MM.1S (cell line): ENCODE measurements at places on chromosomes 7 and 10.

DNA sequence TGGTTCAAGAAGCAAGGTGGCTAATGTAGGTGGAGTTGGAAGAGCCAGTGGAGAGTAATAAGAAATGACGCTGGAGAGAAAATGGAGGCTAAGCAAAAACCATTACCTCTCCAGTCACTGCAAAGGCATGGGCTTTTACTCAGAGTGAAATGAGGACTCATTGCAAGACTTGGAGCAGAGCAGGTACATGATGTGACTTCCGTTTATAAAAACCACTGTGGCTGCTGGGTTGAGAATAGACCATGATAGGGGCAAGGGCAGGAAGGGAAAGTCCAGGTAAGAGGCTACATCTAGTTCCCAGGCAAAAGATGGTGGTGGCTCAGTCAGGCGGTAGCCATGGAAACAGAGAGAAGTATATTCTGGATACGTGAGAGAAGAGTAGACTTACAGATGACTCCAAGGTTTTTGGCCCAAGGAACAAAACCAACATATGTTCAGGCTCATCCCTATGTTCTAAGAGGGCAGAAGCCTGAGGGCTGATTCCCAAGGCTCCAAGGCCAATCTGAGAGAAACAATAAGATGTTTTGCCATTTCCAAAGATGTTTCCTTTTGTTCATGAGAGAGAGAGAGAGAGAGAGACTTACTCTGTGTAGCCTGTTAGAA, 21.5 kb upstream of the PDE1C start:
- no peak for DNase-seq

GRCh38 chr7:142919656-142920055, 13.9 kb downstream of the TRPV5 start:
- DNase-seq, result no peak

GRCh38 chr10:132173185-132173584, 13.6 kb upstream of the DPYSL4 start:
- DNase-seq, result no peak

GRCh38 chr10:106424054-106424453, 740.5 kb downstream of the SORCS1 start:
- no peak for DNase-seq

DNA sequence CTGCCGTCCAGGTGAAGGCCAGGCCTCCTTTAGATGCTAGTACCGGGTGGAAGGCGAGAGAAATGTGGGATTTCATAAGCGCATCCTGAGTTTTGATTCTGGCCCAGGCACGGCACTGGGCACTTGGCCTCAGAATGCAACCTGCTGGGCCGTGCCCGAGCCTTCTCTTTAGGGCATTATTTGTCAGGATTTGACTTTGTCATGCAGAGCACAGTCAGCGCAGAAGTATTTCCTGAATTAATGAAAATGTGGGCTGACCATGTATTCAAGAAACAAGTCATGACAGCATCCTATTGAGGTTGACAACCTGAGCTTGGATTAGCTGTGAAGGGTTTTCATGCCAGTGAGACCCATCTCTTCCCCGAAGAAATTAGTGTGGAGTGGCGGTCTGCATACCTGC, 34.4 kb downstream of the RCC1L start:
- no peak for DNase-seq

- DNase-seq, result peak; percentile 67
These were observed 59.8 kb upstream of the TES start for GRCh38 chr7:116150588-116150987.

DNA sequence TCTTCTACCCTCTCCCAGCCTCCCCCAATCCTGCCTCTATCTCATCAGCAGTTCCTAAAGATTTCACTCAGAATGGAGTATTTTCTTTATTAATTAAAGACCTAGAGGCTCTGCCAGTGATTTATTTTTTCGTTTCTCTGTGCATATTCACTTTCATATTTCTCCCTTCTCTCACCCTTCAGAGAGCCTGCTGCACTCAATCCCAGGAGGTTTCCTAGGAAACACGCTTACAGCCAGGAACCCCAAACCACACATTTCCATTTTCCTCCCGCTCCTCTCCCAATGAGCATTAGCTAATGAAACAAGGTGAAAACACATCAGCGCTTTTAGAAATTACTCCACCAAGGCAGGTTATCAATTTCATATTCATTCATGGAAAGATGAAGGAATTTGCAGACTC, 180.2 kb downstream of the FRMD4A start:
- no peak for DNase-seq

DNA sequence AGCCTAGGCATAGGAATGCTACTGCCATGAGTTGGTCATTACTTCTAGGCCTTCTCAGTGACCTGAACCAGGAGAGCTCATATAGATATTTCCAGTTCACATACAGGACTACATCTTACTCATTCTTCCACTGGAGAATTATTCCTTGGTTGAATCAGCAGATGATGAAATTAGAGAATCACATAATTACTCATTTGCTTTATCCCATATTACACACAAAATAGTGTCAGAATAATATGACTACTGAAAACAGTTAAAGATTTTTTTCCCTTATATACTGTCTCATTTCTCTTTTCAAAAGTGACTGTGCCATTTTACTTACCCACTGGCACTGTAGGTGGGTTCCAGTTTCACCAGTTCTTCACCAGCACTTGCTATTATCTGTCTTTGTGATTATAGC, 18.5 kb downstream of the BMS1 start:
- DNase-seq, result no peak

- no peak for DNase-seq
These were observed 7.5 kb upstream of the CSGALNACT2 start for GRCh38 chr10:43130770-43131171.

- no peak for DNase-seq
These were observed 85.9 kb downstream of the GPR37 start for GRCh38 chr7:124679586-124680225.

DNA sequence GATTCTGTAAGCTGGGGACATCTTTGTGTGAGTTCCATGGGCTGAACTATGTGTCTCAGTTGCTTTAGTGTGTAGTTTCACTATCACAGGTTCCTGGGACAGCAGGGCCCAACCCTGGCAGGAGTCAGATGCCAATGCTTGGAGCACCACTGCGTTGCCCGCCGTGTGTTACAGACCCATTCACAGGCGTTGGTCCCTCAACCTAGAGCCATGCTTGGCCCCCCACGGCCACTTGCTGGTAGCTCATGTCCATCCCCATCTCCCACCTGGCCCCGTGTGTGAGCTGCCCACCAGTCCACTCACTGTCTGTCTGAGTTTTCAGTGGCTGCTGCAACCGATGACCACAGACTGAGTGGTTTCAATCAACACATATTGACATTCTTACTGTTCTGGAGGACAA, 546.9 kb downstream of the TCERG1L start:
- no peak for DNase-seq

- DNase-seq, result no peak
These were observed 22.7 kb downstream of the GARS1 start for GRCh38 chr7:30617359-30617758.

DNA sequence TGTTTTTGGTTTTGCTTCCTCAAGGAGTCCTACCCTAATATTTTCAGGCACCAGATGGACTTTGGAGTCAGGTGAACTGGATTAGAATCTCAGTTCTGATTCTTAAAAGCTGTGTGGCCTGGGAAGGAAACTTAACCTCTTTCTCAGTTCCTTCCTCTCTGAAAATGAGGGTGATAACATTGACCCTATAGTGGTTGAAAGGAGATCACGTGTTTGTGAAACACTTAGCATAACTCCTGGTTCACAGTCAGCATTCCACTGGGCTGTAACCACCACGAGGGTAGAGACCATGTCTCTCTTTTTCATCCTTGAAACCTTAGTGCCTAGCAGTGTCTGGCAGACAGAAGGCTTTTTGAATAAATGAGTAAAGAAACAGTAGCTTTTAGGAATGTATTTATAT, 16.7 kb downstream of the LSMEM1 start:
- peak; percentile 72 for DNase-seq

DNA sequence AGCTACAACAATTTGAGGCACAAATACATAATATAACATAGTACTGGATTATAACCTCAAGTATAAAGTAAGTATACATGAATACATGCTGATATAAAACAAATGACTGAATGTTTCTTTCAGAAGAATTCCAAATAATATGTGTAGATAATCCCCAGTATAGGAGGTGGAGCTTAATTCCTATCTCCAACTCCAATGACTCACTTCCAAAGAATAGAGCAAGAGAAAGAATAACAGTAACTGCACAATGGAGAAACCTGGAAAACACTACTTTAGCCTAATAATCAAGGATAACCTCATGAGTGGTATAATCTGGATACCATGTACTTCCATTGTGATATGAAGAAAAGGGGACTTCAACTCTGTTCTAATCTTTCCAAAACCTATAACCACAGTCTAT, 13.7 kb upstream of the SEMA3C start:
- DNase-seq, result no peak

- DNase-seq, result no peak
These were observed 1.4 kb downstream of the C10orf62 start for GRCh38 chr10:97590748-97591495.

GRCh38 chr7:20280475-20281351, 50.0 kb upstream of the ITGB8 start:
- DNase-seq, result no peak

- DNase-seq, result no peak
These were observed 71.9 kb upstream of the TOMM7 start for GRCh38 chr7:22894546-22894945.

GRCh38 chr10:117240621-117241529, at the start of gene SLC18A2:
Gene SLC18A2 (plus strand): TSS chr10:117241114. CDS start chr10:117241694, 580 bp downstream.
- DNase-seq, result no peak

GRCh38 chr7:157348548-157348947, 11.7 kb downstream of the DNAJB6 start:
- no peak for DNase-seq

DNA sequence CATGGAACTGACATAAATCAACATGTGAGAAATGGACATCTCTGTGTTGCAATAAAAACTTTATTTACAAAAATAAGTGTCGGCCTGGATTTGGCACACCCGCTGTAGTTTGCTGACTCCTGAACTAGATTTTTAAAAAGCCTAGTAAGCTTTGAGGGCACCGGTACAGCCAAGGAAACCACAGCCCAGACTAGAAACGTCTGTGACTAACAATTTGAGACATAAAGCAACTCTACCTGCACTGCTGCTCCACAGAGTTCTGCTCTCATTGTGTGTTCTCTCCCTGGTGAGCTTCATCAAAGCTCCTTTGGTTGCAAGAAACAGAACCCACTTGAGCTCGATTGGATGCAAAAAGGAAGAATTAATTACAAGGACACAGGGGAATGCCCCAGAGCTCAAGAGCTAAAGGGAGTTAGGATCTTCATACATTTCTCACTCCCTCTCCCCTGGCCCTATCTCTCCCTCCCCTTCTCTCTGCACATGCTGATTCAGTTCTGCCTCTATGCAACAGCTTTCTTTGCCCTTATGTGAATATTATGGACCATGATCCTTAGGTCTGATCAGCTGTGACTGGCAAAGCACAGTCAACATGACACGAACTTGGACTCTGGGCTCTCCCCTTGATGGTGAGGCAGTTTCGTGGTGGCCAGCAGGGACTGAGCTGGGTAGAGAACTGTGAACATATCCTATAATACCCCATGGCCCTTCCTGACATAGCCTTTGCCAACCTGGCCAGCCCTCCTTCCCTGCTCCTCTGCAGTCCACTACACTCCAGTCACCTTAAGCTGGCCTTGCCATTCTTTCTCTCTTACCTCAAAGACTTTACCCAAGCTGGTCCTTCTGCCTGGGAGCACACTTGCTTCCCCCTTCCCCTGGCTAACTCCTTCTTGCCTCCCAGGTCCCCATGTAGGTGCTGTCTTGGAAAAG, 77.5 kb upstream of the YAE1 start:
- DNase-seq, result no peak

DNA sequence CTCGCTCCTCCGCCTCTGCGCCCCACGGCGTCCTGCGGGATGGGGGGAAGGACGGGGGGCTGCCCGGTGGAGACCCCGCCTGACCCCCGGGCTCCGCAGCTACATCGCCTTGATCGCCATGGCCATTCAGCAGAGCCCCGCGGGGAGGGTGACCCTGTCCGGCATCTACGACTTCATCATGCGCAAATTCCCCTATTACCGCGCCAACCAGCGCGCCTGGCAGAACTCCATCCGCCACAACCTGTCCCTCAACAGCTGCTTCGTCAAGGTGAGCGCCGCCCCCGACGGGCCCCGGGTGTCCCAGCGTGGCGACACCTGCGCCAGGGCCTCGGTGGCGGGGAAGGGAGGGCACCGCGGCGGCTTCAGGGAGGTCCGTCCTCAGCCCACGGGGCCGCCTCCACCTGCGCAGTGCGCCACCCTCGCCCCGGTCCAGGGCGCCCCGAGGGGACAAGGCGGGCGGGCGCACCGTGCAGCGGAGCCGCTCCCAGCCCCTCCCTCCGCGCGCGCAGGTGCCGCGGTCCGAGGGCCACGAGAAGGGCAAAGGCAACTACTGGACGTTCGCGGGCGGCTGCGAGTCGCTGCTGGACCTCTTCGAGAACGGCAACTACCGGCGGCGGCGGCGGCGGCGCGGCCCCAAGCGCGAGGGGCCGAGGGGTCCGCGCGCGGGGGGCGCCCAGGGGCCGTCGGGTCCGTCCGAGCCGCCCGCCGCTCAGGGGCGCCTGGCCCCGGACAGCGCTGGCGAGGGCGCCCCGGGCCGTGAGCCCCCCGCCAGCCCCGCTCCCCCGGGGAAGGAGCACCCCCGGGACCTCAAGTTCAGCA, 793 bp downstream of the FOXL3 start:
- no peak for DNase-seq

- DNase-seq, result no peak
These were observed 2.8 kb upstream of the FAM53B start for GRCh38 chr10:124746992-124747391.

GRCh38 chr10:110407301-110408170, 90.2 kb upstream of the DUSP5 start:
- no peak for DNase-seq

DNA sequence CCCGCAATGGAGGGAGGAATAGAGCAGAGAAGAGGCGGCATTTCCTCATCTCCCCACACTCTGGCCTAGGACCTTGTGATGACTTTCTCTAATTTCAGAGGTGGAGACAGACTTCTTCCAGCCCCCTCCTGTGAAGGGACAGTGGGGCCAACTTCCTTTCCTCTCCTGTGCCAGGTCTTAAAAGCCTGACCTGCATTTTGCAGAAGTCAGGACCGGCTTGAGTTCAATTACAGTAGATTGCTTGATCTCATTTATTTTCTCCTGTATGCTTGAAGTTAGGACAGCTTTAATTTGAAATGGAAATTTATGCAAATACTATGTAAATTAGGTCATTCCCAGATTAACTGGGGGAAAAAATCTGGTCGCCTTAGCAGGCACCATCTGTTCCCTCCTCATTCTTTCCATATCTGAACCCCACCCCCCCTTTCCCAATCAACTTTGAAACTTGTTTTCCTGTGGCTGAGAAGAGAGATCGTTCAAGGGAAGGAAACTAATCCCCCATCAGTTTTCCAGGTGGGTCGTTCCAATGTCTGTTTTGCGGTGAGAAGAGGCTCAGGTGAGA, 57.1 kb downstream of the SYPL1 start:
- no peak for DNase-seq

DNA sequence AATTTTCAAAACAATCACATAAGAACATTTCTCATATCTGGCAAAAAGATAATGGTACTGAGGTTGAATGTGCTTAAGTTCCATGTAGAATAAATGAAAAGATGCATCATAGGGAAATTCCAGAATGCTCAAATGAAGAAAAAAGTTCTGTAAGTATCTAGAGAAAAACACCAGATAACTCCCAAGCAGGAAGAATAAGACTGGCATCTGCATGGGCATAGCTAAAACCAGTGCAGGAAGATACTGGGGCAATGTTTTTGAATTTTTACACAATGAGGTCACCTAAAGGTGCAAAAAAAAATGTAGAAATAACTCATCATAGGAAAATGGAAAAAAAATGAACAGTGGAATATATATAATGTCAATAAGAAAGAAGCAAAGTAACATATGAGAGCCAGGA, 275.2 kb downstream of the BAMBI start:
- DNase-seq, result no peak
